Femur (tissue), 1 donor: ENCODE measurements at places on chromosomes 6 and 20.

- DNase-seq: no peak
Measured at GRCh38 chr6:137941995-137942394, 74.9 kb downstream of the TNFAIP3 start.

- no peak for DNase-seq
Measured at GRCh38 chr6:169292338-169293124, 38.9 kb upstream of the THBS2 start.

DNA sequence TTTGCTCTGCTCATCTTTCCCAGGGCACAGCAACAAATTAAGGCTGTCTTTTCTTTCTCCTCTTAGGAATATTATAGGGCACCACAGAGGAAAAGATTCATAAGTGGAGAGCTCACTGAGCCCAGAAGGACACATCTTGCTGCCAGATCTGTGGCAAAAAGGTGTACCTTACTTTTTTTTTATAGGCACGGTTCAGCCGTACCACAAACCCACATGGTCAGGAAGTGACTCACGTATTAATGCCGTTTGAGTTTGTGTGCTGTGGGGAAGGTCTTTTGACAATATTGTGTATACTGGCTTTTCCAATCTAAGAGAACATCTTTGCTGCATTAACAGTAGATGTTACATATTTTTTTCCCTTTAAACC, 28.4 kb downstream of the PAQR8 start:
- DNase-seq: no peak

DNA sequence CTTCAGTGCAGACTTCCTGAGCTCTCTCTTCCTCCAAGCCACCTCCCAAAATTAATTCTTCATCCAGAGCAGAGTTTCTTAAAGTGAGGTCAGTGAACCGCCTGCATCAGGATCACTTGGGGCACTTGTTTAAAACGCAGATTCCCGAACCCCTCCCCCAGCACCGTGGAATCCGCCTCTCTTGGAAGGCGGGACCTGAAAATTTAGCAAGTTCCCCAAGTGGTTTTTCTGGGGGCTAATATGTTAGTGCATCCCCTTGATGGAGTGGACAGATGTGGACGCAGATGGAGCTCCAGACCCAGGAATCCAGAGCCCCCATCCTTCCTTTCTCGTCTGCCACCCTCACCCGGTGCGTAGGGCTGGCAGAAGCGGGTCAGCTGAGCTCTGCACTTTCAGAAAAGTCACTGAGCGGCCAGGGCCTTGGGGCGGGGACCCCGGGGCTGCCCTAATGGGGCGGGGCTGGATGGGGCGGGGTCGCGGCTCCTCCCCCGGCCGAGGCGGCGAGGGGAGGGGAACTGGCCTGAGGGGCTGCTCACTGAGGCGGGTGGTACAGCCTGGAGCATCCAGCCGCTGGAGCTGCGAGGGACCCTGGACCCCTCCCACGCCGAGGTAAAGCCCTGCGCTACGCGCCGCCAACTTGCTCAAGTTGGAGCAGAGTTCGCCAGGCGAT, at the start of the genes DEFB124 and REM1:
DEFB124 (minus strand) TSS at position 370 of the 670 bp plus-strand sequence. CDS start 2,114 bp downstream, outside the sequence.
REM1 (plus strand) TSS at position 531 of the 670 bp plus-strand sequence. CDS start 1,158 bp downstream, outside the sequence.
- DNase-seq: peak; percentile 76

GRCh38 chr6:35368038-35368887, 25.9 kb downstream of the PPARD start:
- no peak for DNase-seq

DNA sequence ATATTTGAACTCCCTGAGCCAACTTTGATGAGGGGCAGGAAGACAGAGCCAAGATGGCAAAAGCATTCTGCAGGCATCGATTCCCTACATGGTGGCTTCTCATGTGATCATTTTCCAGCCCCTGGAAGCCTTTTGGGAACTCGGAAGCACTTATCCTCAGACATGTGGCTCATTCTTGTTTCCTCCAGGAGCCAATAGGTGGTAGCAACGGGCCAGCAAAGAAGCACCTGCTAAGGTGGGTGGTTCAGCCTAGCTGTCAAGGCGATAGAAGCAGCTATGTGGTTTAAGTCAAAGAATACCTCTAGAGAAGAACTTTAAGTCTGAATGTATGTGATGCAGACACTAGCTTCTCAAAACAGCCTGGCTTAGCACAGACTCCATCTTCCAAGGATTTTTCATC, 64.9 kb upstream of the PAX1 start:
- DNase-seq: peak; percentile 21

DNA sequence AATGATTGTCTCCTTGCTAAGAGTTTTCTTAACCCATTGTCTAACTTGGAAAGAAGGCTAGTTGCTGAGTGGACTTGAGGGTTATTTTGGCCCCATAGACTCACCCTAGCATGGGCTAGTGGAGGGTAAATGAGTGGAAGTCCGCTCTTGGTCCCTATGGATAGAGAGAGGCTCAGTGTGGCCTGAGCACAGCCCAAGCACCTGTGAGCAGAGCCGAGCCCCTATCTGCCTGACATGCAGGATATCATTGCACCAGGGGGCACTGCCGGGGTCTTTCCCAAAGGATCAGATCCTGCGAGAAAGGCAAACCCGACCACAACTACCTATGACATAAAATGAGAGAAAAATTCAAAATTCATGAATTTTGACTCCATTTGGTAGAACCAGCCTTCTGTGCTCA, 70.6 kb upstream of the GGTLC1 start:
- no peak for DNase-seq

GRCh38 chr6:134585517-134585873, 267.6 kb upstream of the SGK1 start:
- no peak for DNase-seq

DNA sequence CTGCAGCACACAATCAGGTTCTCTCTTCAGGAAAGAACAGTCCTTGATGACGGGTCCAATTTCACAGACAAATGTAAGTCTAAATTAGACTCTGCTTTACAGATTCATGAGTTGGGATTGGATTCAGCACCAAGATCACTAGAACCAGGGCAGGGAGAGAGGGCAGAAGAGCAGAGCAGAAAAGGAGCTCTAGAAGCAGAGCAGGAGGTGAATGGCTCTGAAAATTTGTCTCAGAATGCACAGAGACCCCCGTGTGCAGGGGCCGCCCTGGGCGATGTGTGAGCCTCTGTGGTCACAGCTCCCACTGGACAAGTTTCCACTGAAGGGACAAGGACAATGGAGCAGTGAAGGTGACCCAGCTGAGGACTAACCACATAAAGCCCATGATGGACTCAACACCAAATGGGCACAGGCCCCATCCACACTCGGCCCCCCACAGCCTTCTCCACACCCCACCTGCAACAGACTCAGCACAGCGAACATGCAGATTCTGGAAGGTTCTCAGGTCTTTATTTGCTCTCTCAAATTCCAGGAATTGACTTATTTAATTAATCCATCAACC, 3.5 kb downstream of the HLA-B start:
- no peak for DNase-seq

GRCh38 chr6:111239461-111239860, 152.2 kb downstream of the SLC16A10 start:
- DNase-seq: no peak

- peak; percentile 86 for DNase-seq
Measured at GRCh38 chr6:111605100-111605751, 452 bp downstream of the TRAF3IP2 start.

- no peak for DNase-seq
Measured at GRCh38 chr20:48474022-48474421, 353.8 kb downstream of the PREX1 start.

DNA sequence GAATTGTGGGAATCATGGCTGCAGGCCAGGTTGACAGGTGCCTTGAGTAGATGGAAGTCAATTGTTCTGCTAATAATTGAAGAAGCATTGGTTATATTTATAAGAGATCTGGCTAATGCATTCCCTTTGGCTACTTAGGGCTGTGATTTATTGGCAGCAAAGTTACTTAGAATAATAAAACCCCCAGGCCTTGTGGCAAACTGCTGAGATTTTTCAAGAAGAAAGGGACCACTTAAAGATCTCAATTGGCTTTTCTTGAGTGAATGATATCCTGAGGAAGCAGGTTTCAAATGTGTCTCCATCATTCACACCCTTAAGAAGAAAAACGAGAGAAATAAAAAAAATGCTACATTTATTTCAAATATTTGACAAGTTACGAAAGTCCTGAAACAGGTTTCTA, 27.4 kb downstream of the DDO start:
- no peak for DNase-seq

DNA sequence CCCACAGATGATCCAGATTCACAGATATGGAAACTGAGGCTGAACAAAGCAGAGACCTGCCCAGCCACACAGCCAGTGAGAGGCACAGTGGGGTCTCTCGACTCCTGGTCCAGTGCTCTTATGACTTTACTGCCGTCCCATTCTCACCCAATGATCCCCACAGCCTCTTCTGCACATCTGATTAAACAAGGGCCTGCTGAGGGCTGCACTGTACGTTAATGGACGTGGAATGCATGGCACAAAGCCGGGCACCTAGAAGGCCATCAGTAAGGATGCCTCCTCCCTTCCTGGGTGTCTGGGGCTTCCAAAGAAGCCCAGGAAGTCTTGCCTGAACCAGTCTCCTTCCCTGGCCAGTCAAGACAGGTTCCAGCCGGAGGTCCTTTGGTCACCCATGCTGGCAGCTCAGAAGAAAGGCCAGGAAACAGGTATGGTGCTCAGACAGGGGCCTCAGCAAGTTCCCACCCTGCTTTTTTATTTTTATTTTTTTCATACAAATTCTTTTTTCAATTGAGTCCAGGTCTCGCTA, 3.8 kb downstream of the TFEB start:
- no peak for DNase-seq

GRCh38 chr6:143055891-143056290, 4.8 kb upstream of the AIG1 start:
- no peak for DNase-seq

DNA sequence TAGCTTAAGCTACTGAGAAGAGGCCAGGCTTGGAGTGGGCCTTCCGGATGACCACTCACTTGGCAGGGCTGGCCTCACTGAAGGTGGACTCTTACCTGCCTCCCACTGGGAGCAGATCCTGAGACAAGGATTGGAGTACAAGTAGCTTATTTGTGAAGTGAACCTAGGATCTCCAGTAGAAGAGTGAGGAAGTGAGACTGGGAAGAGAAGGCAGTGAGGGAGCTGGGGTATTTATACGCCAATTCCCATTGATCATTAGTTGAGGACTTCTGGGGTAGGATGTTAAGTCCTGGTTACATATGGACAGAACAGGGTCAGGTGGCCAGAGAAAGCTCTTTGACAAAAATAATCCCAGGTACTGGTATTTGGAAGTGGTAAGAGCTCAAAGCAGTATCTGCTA, 32.3 kb upstream of the RNF24 start:
- DNase-seq: no peak

GRCh38 chr6:10451394-10451793, 36.5 kb upstream of the TFAP2A start:
- no peak for DNase-seq

GRCh38 chr6:33312361-33313104, 1.3 kb downstream of the TAPBP start:
- DNase-seq: peak; percentile 74

DNA sequence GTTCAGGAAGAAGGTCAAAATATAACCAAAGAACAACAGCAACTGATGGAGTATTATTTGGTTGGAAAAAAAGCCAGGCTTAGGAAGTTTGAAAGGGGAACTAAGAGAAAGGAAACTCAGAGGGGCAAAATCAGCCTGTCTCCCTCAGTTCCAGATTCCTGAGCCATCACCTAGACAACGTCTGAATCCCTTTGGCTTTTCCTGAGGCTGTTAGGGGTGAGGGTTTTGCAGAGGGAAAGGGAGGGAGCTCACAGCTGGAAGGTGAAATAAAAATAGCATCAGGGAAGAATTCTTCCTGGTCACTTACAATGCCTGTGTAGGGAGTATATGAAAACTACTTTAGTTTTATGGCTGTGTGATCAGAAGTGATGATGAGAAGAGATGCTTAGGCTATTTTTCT, 100.5 kb downstream of the SOBP start:
- DNase-seq: no peak

GRCh38 chr6:4291453-4292403, 156.4 kb upstream of the ECI2 start:
- no peak for DNase-seq

- no peak for DNase-seq
Measured at GRCh38 chr6:125815080-125815910, 24.5 kb downstream of the NCOA7 start.

- DNase-seq: no peak
Measured at GRCh38 chr6:95856876-95857364, 158.9 kb upstream of the FUT9 start.

DNA sequence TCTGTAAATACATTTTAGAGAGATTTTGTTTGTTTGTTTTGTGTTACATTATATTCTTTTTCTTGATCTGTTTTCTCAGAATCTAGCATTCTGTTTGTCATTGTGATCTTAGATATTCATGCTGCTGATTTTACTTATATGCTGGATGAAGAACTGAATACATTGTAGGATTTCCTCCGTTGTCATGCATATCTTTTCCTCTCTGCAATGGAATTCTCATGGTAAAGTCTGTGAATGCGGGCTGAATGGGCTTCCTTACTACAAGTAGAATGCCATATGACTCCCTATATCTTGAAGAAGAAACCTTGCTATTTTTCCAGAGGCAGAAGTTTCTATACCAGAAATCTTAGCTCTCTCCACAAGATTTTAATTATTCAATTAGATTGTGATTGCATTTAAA, 2.4 kb upstream of the DEFB114 start:
- DNase-seq: no peak

DNA sequence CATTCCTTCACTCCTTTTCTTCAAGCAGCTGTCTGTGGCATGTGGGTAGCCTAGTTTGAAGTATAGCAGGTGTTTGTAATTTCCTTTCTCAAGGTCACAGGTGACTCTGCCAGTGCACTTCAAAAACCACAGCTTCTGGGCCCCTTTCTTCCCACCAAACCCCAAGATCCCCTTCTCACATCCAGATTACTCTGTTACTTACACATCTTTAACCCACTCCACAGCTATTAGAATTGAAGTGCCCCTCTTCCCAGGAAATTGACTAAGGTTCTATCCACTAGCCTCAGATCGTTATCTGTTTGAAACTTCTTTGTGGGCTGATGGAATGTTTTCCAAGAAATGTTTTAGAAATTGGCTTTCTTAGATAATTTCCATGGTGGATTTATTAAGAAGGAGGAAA, 150.8 kb downstream of the AHI1 start:
- DNase-seq: no peak

GRCh38 chr6:54267798-54268197, 40.4 kb upstream of the TINAG start:
- DNase-seq: no peak

DNA sequence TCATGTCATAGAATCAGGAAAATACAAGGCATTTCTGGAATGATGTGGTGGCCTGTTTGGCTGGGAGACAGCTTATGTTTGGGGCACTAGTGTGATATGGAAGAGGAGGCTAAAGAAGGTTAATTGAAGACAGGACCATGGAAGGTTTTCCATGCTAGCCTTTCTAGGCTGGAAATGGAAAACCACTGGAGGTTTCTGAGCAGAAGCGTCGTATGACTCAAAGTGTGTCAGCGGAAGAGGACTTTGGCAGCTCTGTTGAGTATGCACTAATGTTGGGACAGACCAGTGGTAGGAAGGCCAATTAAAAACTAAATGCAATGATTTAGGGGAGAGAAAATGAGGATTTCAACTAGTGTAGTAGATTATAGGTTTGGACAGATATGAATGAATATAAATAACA, 413.1 kb downstream of the PLCB1 start:
- DNase-seq: no peak

DNA sequence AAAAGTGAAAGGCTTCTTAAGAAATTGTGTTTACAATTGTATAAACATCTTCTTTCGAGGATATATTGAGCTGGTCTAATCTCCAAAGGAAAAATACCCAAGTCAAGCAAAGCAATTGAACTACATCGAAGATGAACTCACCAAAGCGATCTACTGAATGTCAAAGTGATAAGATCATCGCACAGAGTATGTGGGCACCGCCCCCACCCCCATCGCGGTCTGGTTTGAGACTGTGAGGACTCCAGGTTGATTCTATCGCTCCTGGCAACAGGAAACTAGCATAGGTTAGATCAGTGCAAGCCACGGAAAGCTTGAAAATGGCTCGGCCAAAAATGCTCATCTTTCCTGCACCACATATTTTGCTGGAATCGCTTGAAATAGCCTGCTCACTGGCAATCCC, 133.2 kb upstream of the RPS6KA2 start:
- DNase-seq: no peak
